ENCODE measurements at places on chromosomes 11 and 22.

GRCh38 chr11:69530278-69531070 is 49.0 kb downstream of the LINC01488 start:
- no peak for DNase-seq

DNA sequence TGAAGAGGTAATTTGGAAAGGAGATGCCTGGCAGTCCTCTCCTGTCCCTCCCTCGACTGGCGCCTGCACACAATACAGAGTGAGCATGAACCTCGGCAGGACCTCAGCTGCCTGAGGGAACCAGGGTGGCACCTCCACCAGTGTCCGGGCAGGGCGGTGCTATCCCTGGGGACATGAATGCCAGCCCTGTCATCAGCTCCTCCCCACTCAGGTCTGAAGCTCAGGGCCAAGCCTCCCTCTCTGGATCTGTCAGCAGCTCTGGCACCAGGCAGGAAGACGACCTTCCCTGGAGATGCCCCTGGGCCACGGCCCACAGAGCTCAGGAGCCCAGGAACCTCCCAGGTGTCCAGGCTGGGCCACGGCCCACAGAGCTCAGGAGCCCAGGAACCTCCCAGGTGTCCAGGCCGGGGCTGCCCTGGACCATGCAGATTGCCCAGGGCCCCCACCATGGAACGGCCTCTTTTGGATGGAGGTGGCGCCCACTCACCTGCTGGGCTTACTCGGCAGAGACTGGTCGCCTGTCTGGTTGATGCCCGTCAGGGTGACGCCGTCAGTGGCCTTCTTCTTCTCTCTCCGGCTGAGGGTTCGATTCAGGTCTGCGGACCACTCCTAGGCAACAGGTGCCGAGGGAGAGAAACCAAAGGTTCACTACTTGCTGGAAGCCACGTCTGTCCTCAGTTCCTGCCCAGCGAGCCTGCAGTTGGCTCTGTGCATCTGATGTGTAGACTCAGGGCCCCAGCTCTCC is 21.7 kb upstream of the ARFGAP3 start:
- DNase-seq: no peak

DNA sequence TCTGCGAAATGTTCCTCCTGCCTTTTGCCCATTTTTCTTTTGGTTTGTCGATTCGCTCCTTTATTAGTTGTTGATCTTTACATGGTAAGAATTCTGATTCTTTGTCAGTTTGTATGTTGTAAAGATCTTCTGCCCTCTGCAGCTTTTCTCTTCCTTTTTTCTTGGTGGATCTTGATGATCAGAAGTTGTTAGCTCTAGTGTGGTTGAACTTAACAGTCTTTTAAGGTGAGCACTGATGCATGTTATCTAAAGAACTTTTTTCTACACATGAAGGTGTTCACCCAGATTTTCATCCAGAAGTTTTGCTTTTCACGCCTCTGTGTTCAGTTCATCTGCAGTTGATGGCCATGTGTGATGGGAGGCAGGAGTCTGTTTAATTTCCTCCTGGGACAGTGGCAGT is 133.7 kb downstream of the TBC1D22A start:
- no peak for DNase-seq

- no peak for DNase-seq
These were observed 193.6 kb downstream of the FAM76B start for GRCh38 chr11:95595973-95596489.

- no peak for DNase-seq
These were observed 55.1 kb downstream of the NAV2 start for GRCh38 chr11:19767627-19768151.

DNA sequence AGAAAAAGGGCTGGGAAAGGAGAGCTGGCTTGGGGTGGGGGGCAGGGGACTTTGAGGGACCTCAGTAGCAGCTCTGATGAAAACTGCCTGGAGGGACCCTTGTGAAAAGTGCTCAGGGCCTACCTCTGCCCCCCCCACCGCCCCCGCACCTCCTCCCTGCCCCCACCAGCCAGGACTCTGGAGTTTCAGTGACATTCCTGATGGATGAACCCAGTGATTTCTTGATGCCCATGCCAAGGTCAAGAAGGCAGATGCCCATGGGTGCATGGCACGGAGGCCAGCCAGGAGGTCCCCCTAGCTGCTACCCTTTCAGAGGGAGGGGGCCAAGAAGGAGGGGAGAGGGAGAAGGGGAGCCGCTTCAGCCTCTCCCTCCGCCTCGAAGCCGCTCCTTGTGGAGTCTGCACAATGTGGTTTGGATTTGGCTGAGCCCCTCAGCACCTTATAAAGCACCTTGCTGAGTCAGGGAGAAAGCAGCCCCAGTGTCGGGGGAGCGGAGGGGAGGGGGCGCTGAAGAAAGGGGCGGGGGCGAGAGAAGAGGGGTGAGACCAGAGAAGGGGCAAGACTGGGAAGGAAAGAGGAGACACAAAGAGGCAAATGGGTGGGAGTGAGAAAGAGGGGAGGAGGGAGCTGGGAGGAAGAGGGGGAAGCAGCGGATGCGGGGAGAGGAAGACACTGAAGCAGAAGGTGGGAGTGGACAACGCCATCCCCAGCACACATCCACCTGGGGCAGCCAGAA is 2.1 kb upstream of the CLCF1 start:
- no peak for DNase-seq

GRCh38 chr11:46305295-46305694 is 27.8 kb downstream of the CREB3L1 start:
- no peak for DNase-seq

DNA sequence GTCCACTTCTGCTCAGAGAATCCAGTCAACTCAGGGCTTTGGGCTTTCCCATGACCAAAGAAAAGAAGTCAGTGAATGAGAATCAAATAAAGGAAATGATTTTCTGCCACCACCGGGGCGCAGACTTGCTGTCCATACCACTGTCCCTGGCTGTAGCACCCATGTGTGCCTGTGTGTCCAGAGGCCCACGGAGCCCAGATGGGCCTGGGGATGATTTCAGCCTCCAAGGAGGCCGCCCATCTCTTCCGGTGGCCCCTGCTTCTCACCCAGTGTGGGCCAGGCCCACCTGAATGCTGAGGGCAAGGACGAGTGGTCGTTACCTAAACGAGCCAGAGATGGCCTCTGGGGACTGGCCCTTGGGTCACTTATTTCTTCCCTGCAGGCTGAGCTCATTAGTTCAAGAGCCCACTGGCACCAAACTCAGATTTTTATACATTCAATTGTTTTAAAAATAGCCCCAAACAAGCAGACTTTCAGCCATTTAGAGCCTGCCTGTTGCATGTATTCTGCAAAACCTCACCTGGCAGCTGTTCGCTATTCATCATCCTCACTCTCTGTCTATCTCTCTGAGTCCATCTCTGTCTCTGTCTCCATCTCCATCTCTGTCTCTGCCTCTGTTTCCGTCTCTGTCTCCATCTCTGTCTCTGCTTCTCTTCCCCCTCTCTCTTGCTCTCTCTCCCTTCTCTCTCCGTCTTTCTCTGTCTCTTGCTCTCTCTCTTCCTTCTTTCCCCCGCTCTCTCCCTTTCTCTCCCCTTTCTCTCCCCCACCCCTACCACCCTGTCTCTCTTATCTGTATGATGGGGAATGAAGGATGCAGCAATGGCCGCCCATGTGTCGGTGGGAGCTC is 24.2 kb downstream of the KRTAP5-5 start:
- DNase-seq: no peak

DNA sequence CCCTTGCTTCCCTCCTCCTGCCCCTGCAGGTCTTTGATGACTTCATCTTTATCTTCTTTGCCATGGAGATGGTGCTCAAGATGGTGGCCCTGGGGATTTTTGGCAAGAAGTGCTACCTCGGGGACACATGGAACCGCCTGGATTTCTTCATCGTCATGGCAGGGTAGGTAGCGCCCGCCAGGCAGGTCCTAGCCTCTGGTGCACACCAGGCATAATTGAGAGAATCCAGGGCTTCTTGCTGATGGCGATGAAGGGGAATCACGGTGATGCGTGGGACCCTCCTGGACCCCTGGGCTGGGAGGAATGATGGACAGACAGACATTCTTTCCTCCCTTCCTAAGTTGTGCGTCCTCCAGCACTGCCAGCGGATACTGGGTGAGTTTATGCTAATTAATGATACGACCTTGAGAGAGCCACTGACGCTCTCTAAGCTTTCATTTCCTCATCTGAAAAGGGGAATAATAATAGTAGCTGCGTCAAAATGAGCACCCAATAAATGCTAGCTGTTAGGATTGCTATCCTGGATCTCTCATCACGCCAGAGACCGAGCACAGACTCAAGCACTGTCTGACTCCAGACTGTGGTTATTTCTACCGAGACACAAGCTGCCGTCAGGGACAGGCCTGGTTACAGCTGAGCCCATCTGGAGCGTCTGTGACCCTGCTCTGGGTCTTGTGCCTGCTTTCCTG is 30.1 kb downstream of the CACNA1I start:
- DNase-seq: no peak

GRCh38 chr11:3044004-3044403 is 13.2 kb downstream of the CARS1 start:
- DNase-seq: no peak

DNA sequence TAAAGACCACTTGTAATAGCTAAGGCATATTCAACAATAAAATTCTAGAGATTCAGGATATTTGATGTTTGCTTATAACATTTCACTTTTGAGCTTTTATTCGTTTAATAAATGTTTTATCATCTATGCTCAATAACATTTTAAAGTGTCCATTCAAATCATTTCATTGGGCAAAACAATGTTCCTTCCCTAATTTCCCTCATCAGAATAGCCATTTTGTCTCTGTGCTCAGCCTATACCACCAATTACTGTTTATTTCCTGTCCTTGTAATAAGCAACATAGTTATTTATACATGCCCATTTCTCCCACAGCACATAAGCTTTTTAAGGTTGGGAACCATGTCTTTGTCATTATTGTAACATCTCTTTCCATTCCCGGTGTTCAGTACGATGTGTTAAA is 1.3 kb upstream of the SC5D start:
- DNase-seq: no peak

DNA sequence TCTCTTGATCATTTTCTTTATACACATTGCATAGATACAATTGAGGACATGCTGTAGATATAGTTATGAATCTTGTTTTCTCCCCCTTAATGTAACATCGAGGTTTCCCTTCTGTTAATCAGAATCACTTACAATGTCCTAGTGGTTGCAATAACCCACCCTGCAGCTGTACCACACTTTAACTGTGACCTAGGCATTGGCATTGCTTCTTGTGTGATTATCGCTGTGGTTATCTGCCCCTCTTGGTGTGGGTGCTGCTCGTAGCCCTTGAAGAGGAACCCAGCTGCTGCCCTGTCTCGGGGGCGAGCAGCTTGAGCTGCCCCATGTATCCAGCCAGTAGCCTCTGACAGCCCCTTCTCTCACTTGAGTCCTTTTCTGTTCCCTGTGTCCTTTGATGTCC is 1.5 kb downstream of the DGAT2 start:
- DNase-seq: no peak

- DNase-seq: no peak
These were observed 509.3 kb upstream of the TENM4 start for GRCh38 chr11:79950172-79950571.

- no peak for DNase-seq
These were observed 7.4 kb downstream of the TMEM9B start for GRCh38 chr11:8956860-8957259.

DNA sequence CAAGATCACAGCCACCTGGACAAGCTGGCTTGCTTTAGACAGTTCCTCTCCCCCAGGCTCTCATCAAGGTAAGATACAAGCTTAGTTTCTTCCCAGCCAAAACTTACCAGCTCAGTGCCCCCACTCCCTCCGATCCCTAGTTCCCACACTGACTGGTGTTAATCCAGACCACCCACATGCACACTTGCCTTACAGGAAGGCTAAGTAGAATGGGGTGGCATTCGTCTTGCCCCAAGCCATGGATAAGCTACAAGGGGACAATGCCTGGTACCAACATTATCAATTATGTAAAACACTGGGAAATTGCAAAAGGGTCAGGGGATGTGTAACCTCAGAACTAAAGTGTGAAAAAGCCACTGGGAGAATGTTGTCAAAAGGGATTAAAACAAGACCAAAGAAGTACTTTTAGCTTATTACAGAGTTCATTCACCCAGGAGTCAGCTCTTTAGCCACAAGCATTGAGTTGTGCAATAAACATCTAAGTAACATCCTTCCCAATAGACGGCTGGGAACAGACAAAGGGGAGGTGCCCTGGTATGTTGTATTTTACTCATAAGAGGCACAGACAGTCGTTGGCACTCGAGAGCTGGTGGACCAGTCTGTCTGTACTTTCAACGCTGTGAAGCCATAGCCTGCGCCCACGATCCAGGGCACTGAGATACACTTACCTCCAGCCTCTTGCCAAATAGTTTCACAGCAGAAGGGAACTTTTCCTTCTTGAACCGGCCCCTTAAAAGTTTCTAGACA is 1.1 kb downstream of the DHCR7 start:
- no peak for DNase-seq

DNA sequence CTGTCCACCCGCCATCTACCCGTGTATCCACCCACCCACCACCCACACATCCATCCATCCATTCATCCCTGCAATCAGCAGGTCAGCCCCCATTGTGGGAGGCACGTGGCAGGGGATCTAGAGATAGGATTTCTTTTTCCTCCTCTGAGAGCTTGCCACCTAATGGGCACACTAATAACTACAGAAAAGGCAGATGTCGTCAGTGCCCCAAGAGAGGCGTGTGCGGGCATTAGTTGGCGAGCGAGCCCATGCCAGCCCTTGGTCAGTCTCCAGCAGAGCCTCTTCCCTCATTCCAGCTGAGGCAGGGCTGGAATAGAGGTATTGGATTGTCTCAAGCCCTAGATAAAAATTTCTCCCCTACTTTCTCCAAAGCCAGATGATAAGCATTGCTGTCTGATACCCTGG is 9.7 kb downstream of the USP2 start:
- no peak for DNase-seq

DNA sequence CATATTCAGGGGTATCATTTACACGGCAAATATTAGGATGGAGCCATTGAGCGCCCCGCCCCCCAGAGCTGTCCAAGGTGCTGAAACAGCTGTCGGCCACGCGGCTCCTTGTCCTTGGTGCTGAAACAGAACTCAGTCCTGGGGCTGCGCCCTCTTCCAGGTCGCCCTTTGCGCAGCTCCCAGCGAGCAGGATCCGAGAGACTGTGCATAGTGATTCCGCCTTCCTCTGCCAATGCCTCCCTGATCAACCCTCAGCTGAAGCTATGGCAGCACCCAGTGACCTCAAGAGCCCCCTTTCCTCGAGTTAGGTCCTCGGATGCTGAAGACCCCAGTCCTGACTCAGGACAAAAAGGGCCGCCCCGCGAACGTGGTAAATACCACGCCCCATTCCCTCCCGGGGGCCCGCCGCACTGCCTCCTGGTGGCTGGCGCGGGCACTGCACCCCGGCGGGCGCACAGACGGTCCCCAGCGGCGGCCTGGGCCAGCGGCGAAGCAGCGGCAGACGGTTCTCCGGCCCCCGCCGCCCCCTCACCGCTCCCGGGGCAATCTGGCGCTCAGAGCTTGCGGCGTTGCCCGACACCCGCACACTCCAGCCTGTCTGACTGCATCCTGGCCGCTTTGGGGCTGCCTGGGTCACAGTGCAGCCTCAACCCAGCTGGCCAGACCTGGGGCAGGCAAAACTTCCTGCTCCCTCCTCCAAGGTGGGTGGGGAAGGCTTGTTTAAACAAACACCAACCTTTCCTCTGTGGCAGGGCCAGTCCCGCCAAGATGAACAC is 13.4 kb downstream of the SYT7 start:
- peak; percentile 58 for DNase-seq
